B cell (primary cell): ENCODE measurements at places on chromosomes 7 and 10.

- no peaks in the 10 kb centered on the region for H3K27me3 ChIP-seq
- H3K4me1 ChIP-seq: no peaks in the 10 kb centered on the region
- H3K36me3 ChIP-seq: no peaks in the 10 kb centered on the region
- no peak overlapping the region for H3K4me3 ChIP-seq
Observed at GRCh38 chr10:117442944-117443685, 67.9 kb upstream of the PDZD8 start.

DNA sequence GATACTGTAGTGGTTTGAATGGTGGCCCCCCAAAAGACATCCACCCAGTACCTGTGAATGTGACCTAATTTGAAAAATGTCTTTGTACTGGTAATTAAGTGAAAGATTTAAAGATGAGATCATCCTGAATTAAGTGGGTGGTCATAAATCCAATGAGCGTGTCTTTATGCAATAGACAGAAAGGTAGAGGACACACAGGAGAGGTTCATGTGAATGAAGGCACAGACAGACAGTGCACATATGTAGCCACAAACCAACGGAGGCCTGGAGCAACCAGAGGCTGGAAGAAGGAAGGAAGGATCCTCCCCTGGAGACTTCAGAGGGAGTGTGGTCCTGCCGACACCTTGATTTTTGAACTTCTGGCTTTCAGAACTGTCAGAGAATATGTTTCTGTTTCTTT is 160.3 kb downstream of the CNTNAP2 start:
- no peaks in the 10 kb centered on the region for H3K36me3 ChIP-seq
- H3K4me3 ChIP-seq: no peak overlapping the region
- no peaks in the 10 kb centered on the region for H3K27me3 ChIP-seq
- H3K27ac ChIP-seq: no peak overlapping the region

DNA sequence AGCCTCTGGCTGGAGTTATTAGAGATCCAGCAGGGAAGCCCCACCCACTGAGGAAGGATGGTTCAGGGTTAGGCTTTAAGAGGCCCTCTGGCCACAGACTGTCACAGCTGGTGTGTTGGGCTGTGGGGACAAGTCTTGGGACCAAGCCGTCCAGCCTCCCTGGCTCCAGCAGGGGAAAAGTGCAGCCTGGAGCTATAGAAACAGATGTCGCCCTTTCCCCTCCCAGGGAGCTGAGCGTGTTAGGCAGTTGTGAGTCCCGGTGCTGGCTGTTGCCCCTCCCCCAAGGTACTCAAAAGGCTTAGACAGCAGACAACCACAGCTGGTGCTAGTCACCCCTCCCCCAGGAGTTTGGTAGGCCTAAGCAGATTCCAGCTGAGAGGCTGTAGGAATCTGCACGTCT is 143.4 kb downstream of the TMEM168 start:
- H3K27ac ChIP-seq: no peak overlapping the region
- no peaks in the 10 kb centered on the region for H3K27me3 ChIP-seq
- DNase-seq: no peak

- H3K27me3 ChIP-seq: peaks cover 7% of the 10 kb centered on the region
- peak; percentile 15 for DNase-seq
- H3K27ac ChIP-seq: no peak overlapping the region
- H3K36me3 ChIP-seq: no peaks in the 10 kb centered on the region
- H3K4me3 ChIP-seq: no peak overlapping the region
Observed at GRCh38 chr10:127797339-127797738, 60.4 kb downstream of the FOXI2 start.

GRCh38 chr10:71726580-71727104 is 7.1 kb upstream of the C10orf105 start:
- peaks cover 63% of the 10 kb centered on the region for H3K4me1 ChIP-seq
- peak; percentile 31 for DNase-seq
- H3K4me3 ChIP-seq: no peak overlapping the region
- no peaks in the 10 kb centered on the region for H3K27me3 ChIP-seq
- peak overlapping the region; percentile 75 for H3K27ac ChIP-seq

DNA sequence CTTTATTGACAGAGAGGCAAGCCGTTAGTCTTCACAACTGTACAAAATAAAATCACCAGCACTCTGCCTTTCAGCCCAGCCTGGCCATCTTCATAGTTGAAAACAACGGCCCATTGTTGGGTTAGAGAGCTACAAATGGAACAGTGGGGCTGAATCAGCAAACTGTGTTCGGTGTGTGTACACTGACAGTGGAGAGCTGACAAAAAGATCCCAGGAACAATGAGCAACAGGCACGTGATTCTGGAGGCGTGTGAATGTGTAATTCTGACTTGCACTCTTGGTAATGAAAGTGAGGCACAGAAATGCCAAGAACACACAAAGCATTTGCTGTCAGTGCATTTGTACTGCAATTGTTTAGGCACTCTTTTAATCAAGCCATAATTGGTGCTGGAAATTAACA is 303.7 kb downstream of the WDR11 start:
- no peaks in the 10 kb centered on the region for H3K4me1 ChIP-seq
- H3K4me3 ChIP-seq: no peak overlapping the region
- no peak overlapping the region for H3K27ac ChIP-seq
- H3K27me3 ChIP-seq: no peaks in the 10 kb centered on the region

DNA sequence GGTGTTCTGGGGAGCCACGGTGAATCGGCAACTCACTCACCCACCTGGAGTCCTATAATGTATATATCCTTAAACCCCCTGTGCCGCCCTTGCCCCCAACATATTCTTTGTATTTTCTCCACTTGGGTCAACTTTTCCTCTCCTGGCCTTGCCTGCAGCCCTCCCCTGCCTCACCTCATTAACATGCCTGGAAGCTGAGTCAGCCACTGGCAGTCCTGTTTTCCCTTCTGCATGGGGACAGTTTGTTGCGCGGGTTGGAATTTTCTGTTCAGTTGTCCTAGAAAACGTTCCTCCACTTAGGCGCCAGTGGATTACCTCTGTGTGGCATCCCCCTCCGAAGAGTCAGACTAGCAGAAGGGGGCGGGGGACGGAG is 97.4 kb downstream of the C10orf105 start:
- no peaks in the 10 kb centered on the region for H3K27me3 ChIP-seq
- H3K4me1 ChIP-seq: no peaks in the 10 kb centered on the region
- no peak overlapping the region for H3K27ac ChIP-seq
- no peak overlapping the region for H3K4me3 ChIP-seq
- H3K36me3 ChIP-seq: no peaks in the 10 kb centered on the region
- no peak for DNase-seq

- no peak for DNase-seq
- H3K36me3 ChIP-seq: no peaks in the 10 kb centered on the region
- H3K4me3 ChIP-seq: no peak overlapping the region
- H3K4me1 ChIP-seq: no peaks in the 10 kb centered on the region
- no peak overlapping the region for H3K27ac ChIP-seq
Observed at GRCh38 chr7:114021135-114021534, 102.3 kb upstream of the PPP1R3A start.

DNA sequence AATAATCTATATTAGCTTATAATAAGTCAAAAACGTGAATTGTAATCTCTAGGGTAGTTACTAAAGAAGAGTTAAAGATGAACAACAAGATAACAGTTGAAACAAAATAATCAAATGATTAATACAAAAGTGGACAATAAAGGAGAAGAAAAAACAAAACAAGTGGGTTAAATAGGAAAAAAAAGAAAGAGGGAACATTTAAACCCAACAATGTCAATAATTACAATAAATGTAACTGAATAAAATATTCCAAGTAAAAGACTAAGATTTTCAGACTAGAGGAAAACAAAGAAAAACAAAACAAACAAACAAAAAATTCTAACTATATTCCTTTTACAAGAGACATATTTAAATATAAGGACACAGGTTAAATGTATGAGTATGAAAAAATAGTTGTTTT is 38.0 kb upstream of the ZEB1 start:
- DNase-seq: no peak
- H3K27me3 ChIP-seq: no peaks in the 10 kb centered on the region
- H3K36me3 ChIP-seq: no peaks in the 10 kb centered on the region
- H3K4me3 ChIP-seq: no peak overlapping the region
- no peak overlapping the region for H3K27ac ChIP-seq

DNA sequence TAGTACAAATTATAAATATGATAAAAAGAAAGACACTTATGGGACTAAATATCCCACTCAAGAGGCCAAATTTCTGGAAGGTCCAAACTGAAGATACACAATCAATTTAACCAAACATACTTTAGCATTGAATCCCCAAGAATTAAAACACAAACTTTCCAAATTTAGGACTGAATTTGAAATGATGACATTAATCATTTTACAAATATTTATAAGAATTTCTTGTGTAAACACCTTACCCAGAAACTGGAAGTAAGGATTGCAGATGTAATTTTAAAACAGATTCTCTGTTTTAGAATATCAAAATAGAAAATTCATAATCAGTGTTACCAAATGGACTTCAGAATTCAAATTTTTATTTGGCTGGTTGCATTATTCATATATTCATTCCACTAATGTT is 588.2 kb upstream of the KCND2 start:
- no peak overlapping the region for H3K4me3 ChIP-seq
- H3K4me1 ChIP-seq: no peaks in the 10 kb centered on the region
- H3K36me3 ChIP-seq: no peaks in the 10 kb centered on the region
- no peaks in the 10 kb centered on the region for H3K27me3 ChIP-seq

GRCh38 chr7:47039089-47039648 is 542.7 kb downstream of the TNS3 start:
- DNase-seq: no peak
- no peaks in the 10 kb centered on the region for H3K27me3 ChIP-seq
- no peaks in the 10 kb centered on the region for H3K36me3 ChIP-seq
- H3K27ac ChIP-seq: no peak overlapping the region
- no peak overlapping the region for H3K4me3 ChIP-seq

GRCh38 chr10:44911081-44911540 is at the start of gene TMEM72:
Gene TMEM72 (plus strand): TSS chr10:44911337. CDS start chr10:44911513, 176 bp downstream.
- H3K4me3 ChIP-seq: no peak within 1 kb of the TSS
- DNase-seq: no peak
- H3K36me3 ChIP-seq: no peaks in the 10 kb centered on the region
- H3K4me1 ChIP-seq: peaks cover 14% of the 10 kb centered on the region
- no peak within 1 kb of the TSS for H3K27ac ChIP-seq
- no peaks in the 10 kb centered on the region for H3K27me3 ChIP-seq

- no peaks in the 10 kb centered on the region for H3K4me1 ChIP-seq
- H3K27ac ChIP-seq: no peak overlapping the region
- H3K4me3 ChIP-seq: no peak overlapping the region
- H3K36me3 ChIP-seq: no peaks in the 10 kb centered on the region
Observed at GRCh38 chr7:40923626-40924025, 779.3 kb downstream of the INHBA start.

GRCh38 chr7:116521046-116521664 is 3.7 kb upstream of the CAV1 start:
- no peaks in the 10 kb centered on the region for H3K36me3 ChIP-seq
- no peak overlapping the region for H3K4me3 ChIP-seq
- H3K4me1 ChIP-seq: peaks cover 5% of the 10 kb centered on the region
- H3K27ac ChIP-seq: no peak overlapping the region

- no peaks in the 10 kb centered on the region for H3K36me3 ChIP-seq
- no peaks in the 10 kb centered on the region for H3K27me3 ChIP-seq
- no peak overlapping the region for H3K4me3 ChIP-seq
- no peaks in the 10 kb centered on the region for H3K4me1 ChIP-seq
Observed at GRCh38 chr10:105148456-105148855, 507.4 kb downstream of the SORCS3 start.

DNA sequence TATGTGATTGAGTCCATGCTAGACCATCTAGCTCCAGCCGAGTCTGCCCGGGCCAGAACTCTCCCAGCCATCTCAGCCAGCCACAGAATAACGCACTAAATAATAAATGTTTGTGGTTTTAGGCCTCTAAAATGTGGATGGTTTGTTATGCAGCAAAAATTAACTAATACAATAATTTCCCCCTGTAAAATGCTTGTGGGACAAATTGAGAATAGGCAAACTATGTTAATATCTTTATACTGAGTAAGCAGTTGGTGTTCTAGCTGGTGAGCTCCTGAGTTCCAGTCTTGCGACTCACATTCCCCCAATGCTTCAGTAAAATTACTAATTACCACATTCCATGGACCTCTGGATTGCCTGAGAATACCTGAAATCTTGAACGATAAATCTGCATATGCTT is 316.8 kb upstream of the NFE2L3 start:
- DNase-seq: no peak
- no peak overlapping the region for H3K27ac ChIP-seq
- H3K27me3 ChIP-seq: no peaks in the 10 kb centered on the region
- no peaks in the 10 kb centered on the region for H3K36me3 ChIP-seq
- no peak overlapping the region for H3K4me3 ChIP-seq
- H3K4me1 ChIP-seq: no peaks in the 10 kb centered on the region

DNA sequence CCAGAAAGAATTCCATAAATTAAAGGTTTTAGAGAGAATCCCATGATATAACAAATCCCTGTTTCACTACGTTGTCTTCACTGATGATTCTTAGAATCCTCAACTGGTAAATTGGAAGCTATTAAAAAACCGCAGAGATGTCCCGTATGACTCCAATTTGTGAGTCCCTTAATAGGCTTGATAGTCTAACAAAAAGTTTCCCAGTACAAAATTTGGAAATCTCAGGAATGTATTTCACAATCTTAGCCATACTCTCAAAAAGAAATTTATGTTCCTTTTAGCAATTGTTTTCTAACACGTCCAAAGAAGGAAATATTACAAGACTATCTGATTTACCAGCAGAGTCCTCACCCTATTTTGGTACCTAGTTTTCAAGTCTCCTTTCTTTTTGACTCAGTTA is 2.5 kb downstream of the TES start:
- no peak overlapping the region for H3K27ac ChIP-seq
- no peaks in the 10 kb centered on the region for H3K36me3 ChIP-seq
- H3K4me1 ChIP-seq: peaks cover 48% of the 10 kb centered on the region
- H3K27me3 ChIP-seq: no peaks in the 10 kb centered on the region
- DNase-seq: no peak
- H3K4me3 ChIP-seq: peak overlapping the region; percentile 97

DNA sequence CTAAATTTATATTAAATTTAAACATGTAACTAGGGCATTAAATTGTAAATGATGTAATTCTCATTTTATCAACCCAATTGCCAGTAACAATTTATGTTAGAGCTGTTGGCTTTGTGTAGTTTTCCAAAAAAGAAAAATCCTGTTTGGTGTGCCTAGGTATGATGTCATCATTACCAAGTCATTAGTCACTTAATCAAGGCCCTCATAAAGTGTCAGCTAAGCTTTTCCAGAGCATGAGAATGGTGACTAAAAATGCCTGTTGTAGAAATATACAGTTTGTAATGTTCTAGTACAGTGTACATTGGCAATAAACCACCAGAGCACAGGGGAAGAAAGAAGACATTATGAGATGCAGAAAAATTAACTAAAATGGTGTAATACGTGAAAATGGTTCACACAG is 593.8 kb upstream of the ANKRD30A start:
- no peak overlapping the region for H3K4me3 ChIP-seq
- no peak overlapping the region for H3K27ac ChIP-seq
- H3K27me3 ChIP-seq: no peaks in the 10 kb centered on the region
- no peak for DNase-seq
- peaks cover 25% of the 10 kb centered on the region for H3K4me1 ChIP-seq

DNA sequence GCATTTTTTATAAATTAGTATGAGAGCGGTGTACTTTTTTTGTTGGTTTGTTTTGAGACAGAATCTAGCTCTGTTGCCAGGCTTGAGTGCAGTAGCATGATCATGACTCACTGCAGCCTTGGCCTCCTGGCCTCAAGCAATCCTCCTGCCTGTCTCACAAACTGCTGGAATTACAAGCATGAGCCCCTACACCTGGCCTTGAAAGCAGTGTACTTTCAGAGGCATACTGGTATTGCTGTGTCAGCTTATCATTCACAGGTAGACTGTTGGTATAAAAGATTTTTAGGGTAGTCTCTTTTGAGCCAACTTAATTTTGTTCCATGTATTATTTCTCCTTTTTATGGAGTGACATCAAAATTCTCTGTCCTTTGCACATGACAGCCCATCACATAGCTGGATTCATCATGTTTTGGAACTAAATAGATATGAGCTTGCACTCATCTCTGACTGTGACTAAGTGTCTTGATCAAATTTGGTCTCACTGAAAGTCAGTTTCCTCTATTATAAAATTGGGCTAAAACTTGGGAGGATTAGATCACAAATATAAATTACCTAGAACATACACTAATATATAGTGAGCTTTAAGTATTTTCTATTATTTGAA is 12.4 kb downstream of the GNAT3 start:
- DNase-seq: no peak
- no peak overlapping the region for H3K27ac ChIP-seq
- H3K4me1 ChIP-seq: no peaks in the 10 kb centered on the region
- no peaks in the 10 kb centered on the region for H3K27me3 ChIP-seq
